HCT116 (cell line): ENCODE measurements at places on chromosomes 16 and 17. TPM values are rescaled to one million over a fixed set of nuclear protein-coding genes. Genes with fewer than 3 reads are reported as not detected.

DNA sequence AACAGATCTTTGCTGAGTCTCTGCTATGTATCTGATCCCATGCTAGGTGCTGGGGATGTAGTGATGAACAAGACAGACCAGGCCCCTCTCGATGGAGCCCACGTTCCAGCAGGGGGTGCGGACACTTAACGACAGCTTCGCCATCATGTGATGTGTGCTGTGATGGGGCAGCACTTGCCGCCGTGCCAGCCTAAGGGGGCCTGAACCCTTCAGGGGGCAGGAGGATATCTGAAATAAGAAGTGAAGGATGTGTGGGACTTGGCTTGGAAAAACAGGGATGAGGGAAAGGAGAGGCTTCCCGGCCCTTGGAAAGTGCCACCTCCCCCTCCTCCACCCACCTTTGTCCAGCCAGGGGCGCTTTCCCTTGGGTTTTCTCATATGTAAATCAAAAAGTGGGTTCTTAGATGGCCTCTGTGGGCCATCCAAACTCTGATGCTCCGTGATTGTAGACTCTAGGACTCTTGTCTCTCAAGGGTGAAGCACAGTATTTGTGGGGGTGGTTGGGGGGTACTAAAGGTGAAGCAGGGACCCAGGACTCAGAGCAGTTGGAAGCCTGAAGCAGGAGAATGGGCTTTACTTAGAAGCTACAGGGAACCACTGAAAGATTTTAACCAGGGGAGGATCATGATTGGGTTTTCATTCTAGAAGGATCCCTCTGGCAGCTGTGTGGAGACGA lies 4.0 kb upstream of the DLX3 start:
- no peak for DNase-seq
- no peaks in the 10 kb centered on the region for H3K36me3 ChIP-seq
- H3K27ac ChIP-seq: no peak overlapping the region
- H3K4me3 ChIP-seq: no peak overlapping the region
- peaks cover 6% of the 10 kb centered on the region; the same call in 1 of the 2 replicates for H3K27me3 ChIP-seq

DNA sequence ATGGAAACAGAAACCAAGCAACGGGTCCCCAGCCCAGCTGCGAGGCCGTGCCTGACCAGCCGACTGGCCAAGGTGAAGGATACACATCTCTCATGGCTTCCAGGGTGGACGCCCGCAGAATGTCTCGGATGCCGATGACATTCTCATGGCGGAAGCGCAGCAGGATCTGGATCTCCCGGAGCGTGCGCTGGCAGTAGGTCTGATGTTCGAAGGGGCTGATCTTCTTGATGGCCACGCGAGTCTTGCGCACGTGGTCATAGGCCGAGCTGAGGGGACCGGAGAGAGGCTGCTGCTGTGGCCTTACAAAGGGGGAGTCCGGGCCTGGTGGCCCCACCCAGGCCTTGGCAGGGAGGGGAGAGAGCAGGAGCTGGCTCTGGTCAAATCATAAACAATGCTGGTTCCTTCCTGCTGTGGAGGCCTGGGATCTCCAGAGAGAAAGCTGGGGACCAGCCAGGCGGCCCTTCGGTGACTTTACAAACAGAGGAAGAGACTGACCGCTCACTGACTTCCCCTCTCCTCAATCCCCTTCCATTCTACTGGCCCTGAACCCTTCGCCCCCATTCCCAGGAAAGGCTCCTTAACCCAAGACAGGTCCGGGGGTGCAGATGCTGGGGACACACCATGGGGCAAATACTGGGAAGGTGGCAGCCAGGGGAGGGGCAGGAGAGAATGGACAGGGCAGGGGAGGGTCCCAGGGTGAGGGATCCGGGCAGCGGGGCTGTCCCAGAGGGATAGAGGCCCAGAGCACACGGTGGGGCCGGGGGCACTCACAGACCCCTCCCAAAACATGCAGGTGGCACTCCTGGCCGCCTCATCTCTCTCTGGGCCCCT lies 1.1 kb downstream of the MAPK3 start:
- peak overlapping the region; percentile 70 for H3K4me3 ChIP-seq
- DNase-seq: no peak
- peaks cover 20% of the 10 kb centered on the region for H3K4me1 ChIP-seq

DNA sequence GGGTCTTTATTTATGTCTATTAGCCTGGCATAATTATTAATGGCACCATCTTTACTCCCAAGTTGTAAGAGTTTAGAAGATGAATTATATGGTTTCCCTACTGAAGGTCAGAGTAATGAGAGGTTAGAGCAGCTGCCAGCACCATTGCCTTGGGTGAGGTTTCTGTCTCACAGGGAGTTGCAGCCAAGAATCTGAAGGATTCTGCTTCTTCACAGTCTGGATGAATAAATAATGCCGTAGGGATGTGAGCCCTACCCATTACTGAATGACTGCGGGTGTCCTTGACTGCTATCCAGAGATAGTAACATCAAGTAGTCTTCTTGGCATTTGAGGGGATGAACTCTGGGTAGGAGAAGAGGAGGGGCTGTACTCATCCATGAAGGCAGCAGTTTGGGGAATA lies 52.8 kb upstream of the SMIM36 start:
- no peak overlapping the region for H3K4me3 ChIP-seq
- no peak overlapping the region for H3K27ac ChIP-seq
- H3K4me1 ChIP-seq: no peaks in the 10 kb centered on the region
- DNase-seq: no peak
- no peaks in the 10 kb centered on the region for H3K36me3 ChIP-seq

GRCh38 chr16:57479976-57480753 lies 6.1 kb downstream of the DOK4 start:
- H3K4me1 ChIP-seq: peaks cover 35% of the 10 kb centered on the region
- H3K27me3 ChIP-seq: no peaks in the 10 kb centered on the region
- H3K4me3 ChIP-seq: no peak overlapping the region
- DNase-seq: no peak
- no peaks in the 10 kb centered on the region for H3K36me3 ChIP-seq

DNA sequence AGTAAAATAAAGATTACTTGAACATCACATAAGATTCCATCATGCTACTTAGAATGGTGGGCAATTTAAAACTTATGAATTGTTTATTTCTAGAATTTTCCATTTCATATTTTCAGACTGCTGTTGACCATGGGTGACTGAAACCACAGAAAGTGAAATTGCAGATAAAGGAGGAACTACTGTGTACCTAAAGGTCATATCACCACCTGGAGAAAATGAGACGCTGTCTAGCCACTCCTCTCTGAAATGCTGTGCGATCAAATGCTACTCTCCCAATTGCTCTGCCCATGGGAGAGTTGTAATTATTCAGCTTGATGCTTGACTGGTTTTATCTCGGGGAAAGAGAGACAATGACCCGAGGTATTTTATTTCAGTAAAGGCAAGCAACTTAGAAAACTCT lies 128.9 kb upstream of the ERCC4 start:
- DNase-seq: no peak
- no peak overlapping the region for H3K27ac ChIP-seq
- H3K36me3 ChIP-seq: no peaks in the 10 kb centered on the region
- H3K27me3 ChIP-seq: peaks cover 15% of the 10 kb centered on the region

- peaks cover 4% of the 10 kb centered on the region for H3K4me1 ChIP-seq
- no peak overlapping the region for H3K27ac ChIP-seq
- no peaks in the 10 kb centered on the region for H3K36me3 ChIP-seq
- H3K27me3 ChIP-seq: no peaks in the 10 kb centered on the region
Observed at GRCh38 chr16:31466381-31466841, 5.5 kb upstream of the TGFB1I1 start.

- H3K27ac ChIP-seq: no peak overlapping the region
- DNase-seq: no peak
- H3K4me1 ChIP-seq: no peaks in the 10 kb centered on the region
- H3K27me3 ChIP-seq: no peaks in the 10 kb centered on the region
- no peak overlapping the region for H3K4me3 ChIP-seq
Observed at GRCh38 chr16:57216968-57217367, 28.1 kb upstream of the ARL2BP start.

DNA sequence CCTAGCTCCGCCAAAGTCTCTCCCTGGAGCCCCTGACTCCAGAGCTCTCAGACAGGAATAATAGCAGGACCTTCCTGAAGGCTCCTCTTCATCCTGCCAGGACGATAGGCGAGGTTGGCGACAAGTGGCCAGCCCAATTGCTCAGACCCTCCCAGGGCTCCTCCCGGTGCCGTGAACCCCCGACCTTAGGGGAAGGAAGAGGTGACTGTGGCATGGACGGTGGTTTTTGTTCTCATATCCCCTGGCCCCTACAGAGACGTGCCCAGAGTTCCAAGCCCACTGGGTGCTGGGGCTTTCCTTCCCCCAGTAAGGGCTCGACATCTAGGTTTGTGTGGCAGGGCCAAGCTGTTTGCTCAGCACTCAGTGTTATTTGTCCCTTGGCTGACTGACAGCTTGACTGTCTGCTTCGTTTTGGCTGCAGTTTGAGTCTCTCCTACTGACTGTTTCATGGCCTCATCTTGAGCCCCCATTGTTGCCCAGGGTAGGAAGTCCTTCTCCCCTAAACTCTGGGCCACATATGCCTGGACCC lies 4.6 kb upstream of the ADCY7 start:
- H3K36me3 ChIP-seq: no peaks in the 10 kb centered on the region
- H3K27me3 ChIP-seq: no peaks in the 10 kb centered on the region
- no peak overlapping the region for H3K4me3 ChIP-seq

DNA sequence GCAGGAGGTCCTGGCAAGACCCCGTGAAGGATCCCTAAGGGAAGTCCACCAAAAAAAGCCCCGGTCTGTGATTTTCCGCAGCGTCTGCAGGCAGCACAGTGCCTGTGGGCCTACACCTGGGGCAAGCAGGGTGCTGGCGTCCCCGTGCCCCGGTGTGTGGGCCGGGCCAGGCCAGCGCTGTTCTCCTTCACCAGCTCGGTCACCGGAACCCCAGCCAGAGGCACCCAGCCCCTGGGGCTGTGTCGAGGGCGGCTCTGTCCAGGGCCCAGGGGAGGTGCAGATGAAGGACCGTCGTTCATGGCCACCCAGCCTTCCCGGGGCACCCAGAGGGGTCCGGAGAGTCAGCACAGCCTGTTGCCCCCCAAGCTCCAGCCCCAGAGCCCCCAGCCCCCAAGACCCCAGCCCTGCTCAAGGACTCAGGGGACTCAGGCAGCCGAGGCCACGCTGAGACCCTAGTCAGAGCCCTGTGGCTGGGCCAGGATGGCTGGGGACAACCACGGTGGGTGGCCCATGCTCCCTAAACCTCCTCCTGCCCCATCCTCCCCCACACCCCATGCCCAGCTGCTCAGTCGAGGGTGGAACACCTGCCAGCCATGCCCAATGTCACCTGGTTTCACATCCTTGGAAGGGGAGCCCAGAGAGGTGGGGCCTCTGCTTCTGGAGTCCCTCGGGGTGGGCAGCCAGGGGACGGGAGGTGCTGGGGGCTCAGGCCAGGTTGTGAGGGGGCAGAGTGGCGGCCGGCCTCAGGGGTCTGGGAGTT lies 5.7 kb upstream of the C1QTNF8 start:
- H3K27me3 ChIP-seq: no peaks in the 10 kb centered on the region
- H3K27ac ChIP-seq: no peak overlapping the region
- no peaks in the 10 kb centered on the region for H3K36me3 ChIP-seq
- no peak for DNase-seq

DNA sequence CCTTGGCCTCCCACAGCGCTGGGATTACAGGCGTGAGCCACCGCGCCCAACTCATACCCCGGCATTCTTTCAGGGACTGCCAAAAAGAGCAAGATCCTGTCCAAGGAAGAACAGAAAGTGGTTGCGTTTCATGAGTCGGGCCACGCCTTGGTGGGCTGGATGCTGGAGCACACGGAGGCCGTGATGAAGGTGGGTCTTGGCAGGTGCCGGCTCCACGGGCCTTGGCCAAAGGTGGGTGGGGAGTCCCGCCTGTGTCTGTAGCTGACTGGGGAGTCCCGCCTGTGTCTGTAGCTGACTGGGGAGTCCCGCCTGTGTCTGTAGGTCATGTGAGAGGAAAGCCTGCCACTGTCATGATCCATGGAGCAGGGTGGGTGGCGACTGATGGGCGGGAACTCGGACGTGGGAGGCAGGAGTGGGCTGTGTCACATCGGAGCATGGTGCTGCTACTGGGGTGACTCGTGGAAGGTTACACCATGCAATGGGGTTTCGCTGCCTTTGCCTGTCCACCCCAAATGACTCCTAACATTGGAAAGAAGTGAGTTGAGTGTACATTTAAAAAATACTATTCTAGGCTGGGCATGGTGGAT lies 10.0 kb upstream of the RPL13 start:
- H3K27me3 ChIP-seq: no peaks in the 10 kb centered on the region
- no peak overlapping the region for H3K4me3 ChIP-seq
- H3K27ac ChIP-seq: no peak overlapping the region
- no peak for DNase-seq
- H3K36me3 ChIP-seq: peaks cover 23% of the 10 kb centered on the region
- H3K4me1 ChIP-seq: no peaks in the 10 kb centered on the region

- peaks cover 14% of the 10 kb centered on the region for H3K4me1 ChIP-seq
- peaks cover 3% of the 10 kb centered on the region; the same call in 1 of the 2 replicates for H3K36me3 ChIP-seq
- H3K4me3 ChIP-seq: no peak overlapping the region
- H3K27me3 ChIP-seq: no peaks in the 10 kb centered on the region
- no peak overlapping the region for H3K27ac ChIP-seq
Observed at GRCh38 chr16:2749476-2749875, 3.0 kb upstream of the SRRM2 start.

GRCh38 chr16:49810831-49811230 lies 45.1 kb downstream of the ZNF423 start:
- no peak overlapping the region for H3K27ac ChIP-seq
- H3K4me3 ChIP-seq: no peak overlapping the region
- H3K27me3 ChIP-seq: no peaks in the 10 kb centered on the region

GRCh38 chr17:76275382-76276068 lies 10.4 kb downstream of the UBALD2 start:
- H3K4me3 ChIP-seq: no peak overlapping the region
- no peak overlapping the region for H3K27ac ChIP-seq
- H3K27me3 ChIP-seq: no peaks in the 10 kb centered on the region
- H3K36me3 ChIP-seq: no peaks in the 10 kb centered on the region
- H3K4me1 ChIP-seq: peaks cover 15% of the 10 kb centered on the region
- no peak for DNase-seq

DNA sequence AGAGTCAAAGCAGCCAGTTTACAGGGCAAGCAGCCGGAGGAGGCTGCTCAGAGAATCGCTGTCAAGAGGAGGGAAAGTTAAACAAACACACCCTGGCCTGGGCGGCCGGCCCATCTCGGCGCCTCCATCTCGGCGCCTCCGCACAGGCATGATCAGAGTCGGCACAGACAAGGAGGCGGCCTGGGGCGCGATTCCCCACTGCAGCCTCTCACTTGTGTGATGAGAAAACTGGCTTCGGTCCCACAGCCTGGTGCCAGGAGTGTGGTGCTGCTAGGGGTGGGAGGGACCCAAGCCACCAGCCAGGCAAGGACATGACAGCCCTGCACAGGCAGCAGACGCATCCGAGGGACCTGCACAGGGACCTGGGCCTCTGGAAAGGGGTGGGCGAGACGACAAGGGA lies 17.7 kb downstream of the SLC38A10 start:
- H3K27ac ChIP-seq: no peak overlapping the region
- H3K4me1 ChIP-seq: no peaks in the 10 kb centered on the region
- H3K36me3 ChIP-seq: peaks cover 49% of the 10 kb centered on the region
- DNase-seq: no peak

The ASIC2 gene
- not detected for total RNA-seq

The ALOX15B gene
- total RNA-seq: 0.30 TPM

The KRTAP4-1 gene
- total RNA-seq: not detected

The RCVRN gene
- not detected for total RNA-seq

The BMERB1 gene
- total RNA-seq: 43.6 TPM

The PRSS53 gene
- total RNA-seq: 11.6 TPM
